ENCODE measurements at places on chromosomes 2 and 18.

- no peak for DNase-seq
Measured at GRCh38 chr2:187157046-187157445, 291.0 kb downstream of the CALCRL start.

DNA sequence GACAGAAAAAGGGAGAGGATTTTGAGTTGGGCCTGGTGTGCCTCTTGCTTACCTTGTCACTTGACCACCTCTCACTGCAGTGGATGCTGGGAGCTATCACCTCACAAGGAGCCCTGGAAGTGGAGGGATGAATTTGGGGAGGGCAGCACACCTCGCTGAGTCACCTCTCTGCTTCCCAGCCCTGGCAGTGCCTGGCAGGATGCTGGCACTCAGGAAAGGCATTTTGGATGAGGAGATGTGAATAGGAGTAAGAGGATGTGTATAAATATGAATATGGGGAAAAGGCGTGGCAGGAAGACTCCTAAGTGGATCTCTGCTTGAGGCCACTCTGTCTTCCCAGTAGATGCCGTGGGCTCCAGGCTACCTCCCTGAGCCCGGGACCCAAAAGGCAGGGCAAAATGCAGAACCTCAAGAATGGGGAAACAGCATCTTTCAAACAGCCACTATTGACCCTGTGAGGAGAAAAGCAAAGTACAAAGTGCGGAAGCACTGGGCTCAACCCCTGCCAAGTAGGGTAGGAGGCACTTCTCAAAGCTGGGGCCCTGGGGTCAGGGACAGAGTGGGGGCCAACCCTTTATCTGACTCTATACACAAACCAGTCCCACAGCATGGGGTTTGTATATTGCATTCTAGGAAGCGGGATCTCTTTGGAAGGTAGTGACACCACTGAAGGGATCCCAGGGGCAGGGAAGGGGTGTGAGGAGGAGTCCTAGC, 164.5 kb upstream of the GLI2 start:
- DNase-seq = no peak

GRCh38 chr2:176085120-176085788, 1.5 kb upstream of the EVX2 start:
- no peak for DNase-seq

DNA sequence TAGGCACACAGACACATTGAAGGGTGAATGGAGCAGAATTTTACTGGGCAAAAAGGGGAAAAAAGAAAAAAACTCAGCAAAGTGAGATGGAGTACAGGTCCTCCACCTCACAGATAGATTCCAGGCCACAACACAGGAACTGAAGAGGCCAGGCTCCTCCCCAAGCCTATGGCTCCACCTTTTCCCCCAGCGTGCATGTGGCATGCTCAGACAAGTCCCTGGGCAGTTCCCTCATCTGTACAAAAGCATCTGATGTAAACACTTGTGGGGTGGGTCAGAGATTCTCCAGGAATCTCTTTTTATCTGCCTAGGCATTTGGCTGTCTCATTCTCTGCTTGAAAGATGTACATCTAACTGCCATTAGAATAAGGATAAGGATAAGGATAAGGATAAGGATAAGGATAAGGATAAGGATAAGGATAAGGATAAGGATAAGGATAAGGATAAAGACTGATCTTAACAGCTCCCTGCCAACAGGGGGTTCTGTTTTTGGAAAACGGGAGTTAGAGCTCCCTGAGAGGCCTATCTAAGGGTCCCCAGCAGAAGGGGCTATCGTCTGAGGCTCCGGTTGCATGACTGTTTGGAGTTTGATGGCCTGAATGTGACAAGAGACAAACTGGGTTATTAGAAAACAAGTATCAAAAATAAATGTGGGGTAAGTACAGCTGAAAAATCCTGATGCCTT, 17.2 kb upstream of the ASXL3 start:
- no peak for DNase-seq

- DNase-seq = no peak
Measured at GRCh38 chr2:39107156-39107555, 13.7 kb downstream of the SOS1 start.
